ENCODE measurements at places on chromosomes 11 and 22.

DNA sequence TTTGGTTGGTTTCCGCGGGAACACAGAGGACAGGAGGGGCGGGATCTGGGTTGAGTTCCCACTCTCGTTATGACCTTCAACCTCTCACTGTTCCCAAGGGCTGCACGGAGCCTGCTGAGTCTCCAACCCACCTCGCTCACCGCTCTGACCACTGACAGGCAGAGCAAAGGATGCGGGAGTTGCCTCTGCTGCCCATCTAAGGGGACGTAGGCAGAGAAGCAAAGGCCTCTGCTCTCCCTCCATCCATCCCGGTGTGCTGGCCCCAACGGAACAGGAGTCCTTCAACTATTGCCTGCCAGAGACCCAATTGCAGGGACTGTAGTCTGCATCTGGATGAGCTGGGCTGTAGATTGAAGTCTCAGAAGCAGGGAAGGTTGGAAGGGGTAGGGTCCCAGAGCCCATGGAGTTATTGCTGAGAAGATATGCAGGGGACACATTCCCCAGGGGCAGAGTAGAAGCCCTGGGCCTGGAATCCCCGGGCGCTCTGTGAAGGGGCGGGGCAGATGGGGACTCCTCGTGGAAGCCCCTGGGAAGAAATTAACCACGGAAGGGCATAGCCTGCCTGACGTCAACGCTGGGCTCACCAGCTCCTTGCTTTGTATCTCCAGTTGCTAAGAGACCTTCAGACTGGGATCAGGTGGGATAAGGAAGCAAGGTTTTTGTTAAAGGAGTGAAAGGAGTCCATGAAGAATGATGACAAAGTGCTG lies 12.7 kb upstream of the FXYD2 start:
- no peak for DNase-seq

GRCh38 chr22:48630433-48630754 lies 1197.3 kb downstream of the BRD1 start:
- no peak for DNase-seq

- no peak for DNase-seq
Measured at GRCh38 chr11:2204361-2205213, 33.0 kb upstream of the TH start.

GRCh38 chr11:46361283-46362155 lies 14.3 kb downstream of the DGKZ start:
- peak; percentile 65 for DNase-seq

- DNase-seq: no peak
Measured at GRCh38 chr11:107018902-107019493, 722 bp upstream of the GUCY1A2 start.

GRCh38 chr11:113778111-113778910 lies 1.3 kb upstream of the CLDN25 start:
- DNase-seq: no peak

DNA sequence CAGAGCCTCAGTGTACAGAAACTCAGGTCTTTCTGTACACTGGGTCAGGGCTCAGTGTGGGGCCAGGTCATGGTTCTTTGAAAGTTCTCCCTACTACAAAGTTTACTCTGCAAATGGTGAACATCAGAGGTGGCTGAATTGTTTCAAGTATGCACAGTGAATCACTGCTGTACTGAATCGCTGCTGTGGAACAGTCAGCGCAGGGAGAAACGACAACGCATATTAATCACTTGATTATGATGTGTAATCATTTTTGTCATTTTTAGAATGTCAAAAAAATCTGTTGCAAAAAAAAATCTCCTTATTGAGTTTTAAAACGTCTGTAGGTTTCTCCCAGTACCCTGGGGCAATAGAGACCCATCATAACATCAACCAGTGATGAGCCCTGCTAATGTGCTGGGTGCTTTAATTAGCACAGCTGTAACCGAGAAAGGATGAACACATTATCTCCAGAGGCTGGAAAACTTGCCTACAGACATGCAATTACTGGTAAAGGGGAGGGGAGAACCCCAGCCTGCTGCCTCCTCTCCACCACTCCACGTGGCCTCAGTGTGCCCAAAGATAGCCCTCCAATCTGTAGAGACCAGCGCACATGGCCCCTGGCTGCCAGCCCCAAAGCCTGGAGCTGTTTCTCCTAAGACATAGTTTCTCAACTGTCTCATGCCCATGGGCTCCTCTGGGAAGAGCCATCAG lies 12.8 kb downstream of the ARRB1 start:
- no peak for DNase-seq

GRCh38 chr11:26943636-26944035 lies 50.3 kb upstream of the FIBIN start:
- no peak for DNase-seq

GRCh38 chr22:40055143-40055883 lies 60.6 kb downstream of the FAM83F start:
- peak; percentile 90 for DNase-seq

- no peak for DNase-seq
Measured at GRCh38 chr22:49119551-49119952, 708.1 kb downstream of the BRD1 start.

DNA sequence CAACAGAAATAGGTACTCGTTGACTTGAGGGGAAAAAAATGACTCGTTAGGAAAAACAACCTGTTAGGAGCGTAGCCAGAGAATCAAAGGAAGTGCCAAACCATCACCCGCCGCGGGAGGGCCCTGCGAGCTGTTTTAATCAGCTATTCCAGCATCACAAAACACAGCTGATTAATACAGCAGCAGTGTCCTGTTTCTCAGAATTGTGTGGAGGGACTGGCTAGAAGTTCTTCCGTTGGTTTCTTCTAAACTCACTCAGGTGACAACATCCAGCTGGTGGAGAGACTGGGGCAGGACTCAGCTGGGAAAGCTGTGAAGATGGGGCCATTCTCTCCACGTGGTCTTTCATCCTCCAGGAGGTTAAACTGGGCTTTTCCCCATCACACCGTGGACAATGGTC lies 28.0 kb downstream of the HSPA8 start:
- no peak for DNase-seq

DNA sequence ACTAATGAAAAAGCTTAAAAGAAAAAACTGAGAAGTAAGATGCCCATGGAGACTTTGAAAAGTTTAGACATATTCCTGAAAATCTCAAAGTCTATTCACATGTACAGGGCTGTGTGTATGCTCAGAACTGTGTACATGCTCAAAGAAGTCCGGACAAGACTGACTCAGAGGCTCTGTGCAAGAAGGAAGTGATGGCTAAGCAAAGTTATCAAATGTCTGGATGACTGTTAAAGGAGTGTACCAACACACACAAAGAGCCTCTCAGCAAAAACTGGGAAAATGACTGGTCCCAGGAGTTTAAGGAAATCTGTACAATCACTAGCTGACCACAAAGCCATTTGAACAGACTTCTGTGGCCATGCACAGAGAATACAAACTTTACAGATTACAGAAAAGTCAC lies 33.1 kb upstream of the ARHGAP32 start:
- no peak for DNase-seq

GRCh38 chr22:50271519-50271970 lies 1.4 kb upstream of the MAPK11 start:
- DNase-seq: peak; percentile 45

DNA sequence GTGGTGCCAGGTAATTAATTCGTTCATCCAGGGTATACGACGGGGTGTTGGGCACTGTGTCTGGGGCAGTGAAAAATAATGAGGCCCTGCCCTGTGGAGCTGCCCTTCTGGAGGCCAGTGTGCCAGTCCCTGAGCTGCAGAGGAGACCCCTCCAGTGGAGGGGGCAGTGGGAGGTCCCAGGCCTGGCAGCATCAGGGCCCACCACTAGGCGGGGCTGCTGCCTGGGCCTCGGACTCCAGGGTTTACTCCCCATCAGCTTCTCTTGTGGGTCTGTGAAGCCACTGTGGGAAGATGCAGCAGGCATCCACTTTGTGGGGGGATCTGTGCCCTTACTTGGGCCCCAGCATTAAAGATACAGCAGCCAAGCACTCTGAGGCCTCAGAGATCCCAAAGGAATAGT lies 17.4 kb upstream of the TMPRSS6 start:
- DNase-seq: no peak

DNA sequence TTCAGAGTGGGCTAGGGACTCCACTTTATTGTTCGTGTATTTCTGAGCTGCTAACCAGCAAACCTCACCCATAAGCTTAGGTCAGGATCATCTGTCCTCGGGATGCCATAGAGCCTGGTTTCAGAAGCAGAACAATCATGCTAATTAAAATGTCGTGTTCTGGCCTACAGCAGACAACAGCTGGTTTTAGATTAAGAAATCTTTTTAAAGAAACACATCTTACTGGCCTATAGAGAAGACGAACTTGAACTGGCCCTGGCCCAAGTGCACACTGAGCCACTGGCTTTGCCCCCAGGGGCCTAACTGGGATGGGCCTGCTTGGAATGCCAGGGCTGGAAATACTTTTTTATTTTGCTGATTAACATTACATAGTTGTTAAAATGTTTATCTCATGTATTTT lies 63.2 kb downstream of the ALX4 start:
- DNase-seq: no peak

DNA sequence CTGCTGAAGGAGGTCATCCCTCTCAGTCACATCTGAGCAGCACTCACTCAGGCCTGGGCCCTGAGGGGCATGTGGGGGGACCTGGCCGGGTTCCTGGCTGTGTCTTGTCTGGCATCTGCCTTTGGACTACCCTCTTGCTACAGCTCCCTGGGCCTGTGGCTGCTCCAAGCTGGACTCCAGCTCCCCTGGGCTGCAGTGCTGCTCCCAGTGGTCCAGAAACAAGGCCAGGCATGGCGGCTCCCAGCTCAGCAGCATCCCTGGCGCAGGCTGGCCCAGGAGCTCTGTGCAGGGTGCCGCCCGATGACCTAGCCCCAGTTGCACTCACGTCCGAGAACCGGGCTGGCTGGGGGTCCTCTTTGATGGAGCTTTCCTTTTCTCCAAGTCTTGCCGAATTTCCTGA lies 5.3 kb downstream of the CDPF1 start:
- DNase-seq: no peak

- no peak for DNase-seq
Measured at GRCh38 chr22:27378995-27379394, 422.6 kb downstream of the MN1 start.

DNA sequence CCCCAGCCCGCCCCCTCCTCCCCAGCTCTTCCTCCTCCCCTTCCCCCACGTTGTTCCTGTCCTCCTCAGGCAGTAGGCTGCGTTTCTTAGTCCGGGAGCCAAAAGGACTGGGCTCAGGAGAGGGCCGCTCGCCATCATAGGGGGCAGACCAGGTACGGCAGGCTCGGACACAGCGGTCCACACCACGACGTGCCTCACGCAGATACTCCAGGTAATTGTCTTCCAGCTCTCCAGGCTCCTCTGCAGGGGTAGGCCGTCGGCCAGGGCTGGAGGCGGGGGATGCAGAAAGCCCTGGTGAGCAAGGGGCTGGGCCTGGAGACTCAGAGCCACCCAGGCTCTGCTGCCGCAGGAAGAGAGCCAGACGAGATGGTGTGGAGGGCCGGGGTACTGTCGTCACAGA lies 12.4 kb downstream of the C11orf42 start:
- no peak for DNase-seq

- DNase-seq: no peak
Measured at GRCh38 chr11:74005721-74006517, 3.0 kb downstream of the UCP3 start.

DNA sequence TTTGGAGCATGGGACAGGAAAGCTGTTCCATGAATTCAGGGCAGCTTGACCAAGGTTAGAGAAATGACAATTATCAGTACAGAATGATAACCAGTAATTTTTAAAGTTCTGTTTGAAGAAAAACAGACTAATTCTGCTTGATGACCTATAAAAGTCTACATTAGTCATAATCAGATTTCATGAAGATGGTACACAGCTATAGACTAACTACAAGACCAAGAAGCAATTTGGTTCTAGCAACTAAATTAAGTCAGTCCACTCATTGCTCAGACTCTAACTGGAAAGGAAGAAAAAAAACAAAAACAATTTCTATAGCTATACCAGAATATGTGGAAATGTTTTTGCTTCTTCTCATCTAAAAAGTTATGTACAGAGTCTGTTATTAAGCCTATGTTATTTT lies 24.9 kb downstream of the MRTFA start:
- no peak for DNase-seq

DNA sequence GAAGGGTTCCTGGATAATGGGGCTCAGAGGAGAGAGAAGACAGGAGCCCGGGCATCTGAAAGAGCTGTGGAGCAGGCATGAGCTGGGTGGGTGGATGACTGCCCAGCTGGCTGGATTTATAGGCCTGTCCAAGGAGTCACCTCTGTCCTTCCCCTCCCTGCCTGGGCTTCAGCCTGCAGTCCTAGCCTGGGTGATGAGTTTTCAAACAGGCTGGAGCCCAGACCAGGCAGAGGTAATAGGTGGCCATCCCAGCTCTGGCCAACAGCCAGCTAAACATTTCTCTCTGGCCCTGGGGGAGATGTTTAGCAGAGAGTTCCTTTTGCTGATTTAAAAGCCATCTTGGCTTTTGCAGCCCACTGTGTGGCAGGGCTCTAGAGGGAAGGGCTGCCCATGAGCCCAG lies 5.4 kb downstream of the C11orf96 start:
- no peak for DNase-seq

- no peak for DNase-seq
Measured at GRCh38 chr11:76613901-76614300, 56.6 kb downstream of the LRRC32 start.

DNA sequence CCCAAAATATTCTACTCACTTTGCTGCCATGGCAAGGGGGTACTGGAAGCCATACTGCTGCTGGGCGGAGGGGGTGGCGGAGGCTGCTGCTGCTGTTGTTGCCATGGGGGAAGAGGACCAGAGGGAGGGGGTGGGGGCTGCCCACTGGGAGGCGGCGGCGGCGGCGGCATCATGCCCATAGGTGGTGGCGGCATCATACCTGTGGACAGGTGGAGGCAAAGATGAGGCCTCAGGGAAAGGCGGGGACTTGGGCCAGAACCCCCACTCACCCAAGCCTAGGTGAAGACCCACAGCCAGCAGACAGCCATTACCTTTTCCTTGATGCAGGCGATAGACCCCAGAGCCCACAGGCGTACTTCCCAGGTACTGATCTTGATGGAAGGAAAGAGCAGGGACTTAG lies 7.1 kb upstream of the PYGM start:
- no peak for DNase-seq

- no peak for DNase-seq
Measured at GRCh38 chr11:48018528-48019216, 38.3 kb downstream of the PTPRJ start.

DNA sequence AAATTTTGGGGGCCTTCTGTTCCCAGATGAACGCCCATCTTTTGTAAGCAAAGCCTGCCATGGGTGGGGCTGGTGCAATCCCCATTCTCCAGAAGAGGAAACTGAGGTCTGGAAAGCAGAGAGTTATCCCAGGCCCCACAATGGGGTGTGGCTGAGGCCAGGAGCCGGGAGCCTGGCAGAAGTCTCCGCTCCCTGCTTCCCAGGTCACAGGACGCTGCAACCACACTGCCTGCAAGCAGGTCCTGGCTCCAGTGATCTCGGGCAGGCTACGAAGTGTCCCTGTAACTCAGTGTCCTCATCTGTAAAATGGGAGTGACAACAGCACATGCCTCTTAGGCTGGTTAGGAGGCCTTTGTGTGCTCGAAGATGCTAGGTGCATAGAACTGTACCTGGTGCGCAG lies 1.7 kb downstream of the PLCB3 start:
- DNase-seq: no peak

- no peak for DNase-seq
Measured at GRCh38 chr11:70108250-70108649, 30.1 kb downstream of the ANO1 start.

GRCh38 chr11:15730995-15731385 lies 616.3 kb downstream of the INSC start:
- no peak for DNase-seq

GRCh38 chr22:27844256-27844655 lies 42.7 kb upstream of the MN1 start:
- no peak for DNase-seq

- DNase-seq: no peak
Measured at GRCh38 chr22:26162926-26163325, 6.3 kb upstream of the SEZ6L start.

GRCh38 chr11:11947825-11948224 lies 60.6 kb downstream of the DKK3 start:
- no peak for DNase-seq

All from CD4-positive, alpha-beta T cell treated with Interleukin-4 for 4 hours (primary cell).